ENCODE measurements at places on chromosomes 7 and 10. TPM values are rescaled to one million over a fixed set of nuclear protein-coding genes. Genes with fewer than 3 reads are reported as not detected.

NXPH1 gene
- not detected for total RNA-seq

- DNase-seq: no peak
These were observed 33.4 kb downstream of the CALML5 start for GRCh38 chr10:5465976-5466450.

RGS10 gene
- 85.9 TPM for total RNA-seq

DNA sequence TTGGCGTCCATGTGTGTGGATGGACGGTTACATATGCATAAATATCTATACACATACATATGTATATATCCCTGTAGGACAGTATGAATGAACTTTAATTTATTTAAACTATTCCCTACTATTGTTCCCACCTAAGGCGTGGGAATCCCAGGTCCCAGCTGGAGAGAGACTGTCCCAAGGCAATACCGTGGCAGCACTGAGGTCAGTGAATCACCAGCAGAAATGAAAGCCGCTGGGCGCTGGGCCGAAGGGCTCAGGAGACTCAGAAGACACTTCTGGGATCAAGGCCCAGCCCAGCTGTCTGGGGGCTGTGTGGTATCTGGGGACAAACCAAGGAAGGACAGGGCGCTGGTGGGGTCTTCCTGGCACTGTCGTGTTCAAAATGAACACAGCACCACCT is 49.6 kb upstream of the MYL10 start:
- DNase-seq: no peak

DNA sequence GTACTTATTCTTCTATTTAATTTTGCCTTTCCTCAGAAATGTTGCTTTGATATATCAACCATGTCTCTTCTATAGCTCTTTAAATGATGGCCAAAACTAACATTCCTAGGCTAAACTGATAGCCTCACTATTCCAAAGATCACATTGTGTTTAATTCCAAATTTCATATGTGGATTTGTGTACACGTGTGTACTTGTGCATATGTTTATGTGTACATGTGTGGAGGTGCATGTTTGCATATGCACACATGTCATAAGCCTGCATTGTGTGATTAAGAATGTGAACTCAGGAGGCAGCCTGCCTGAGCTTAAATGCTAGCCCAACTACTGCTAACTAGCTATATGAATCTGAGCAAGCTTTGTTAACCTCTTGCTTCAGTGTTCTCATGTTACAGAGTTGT is 426.5 kb downstream of the GFRA1 start:
- DNase-seq: no peak

MEOX2 gene
- not detected for total RNA-seq

- DNase-seq: no peak
These were observed 80.0 kb downstream of the EPC1 start for GRCh38 chr10:32266979-32267378.

GRCh38 chr10:125002423-125003145 is 60.7 kb downstream of the ZRANB1 start:
- no peak for DNase-seq

STEAP4 gene
- total RNA-seq: 0.80 TPM

TWIST1 gene
- 0.22 TPM for total RNA-seq

BMI1 gene
- 37.2 TPM for total RNA-seq

DNA sequence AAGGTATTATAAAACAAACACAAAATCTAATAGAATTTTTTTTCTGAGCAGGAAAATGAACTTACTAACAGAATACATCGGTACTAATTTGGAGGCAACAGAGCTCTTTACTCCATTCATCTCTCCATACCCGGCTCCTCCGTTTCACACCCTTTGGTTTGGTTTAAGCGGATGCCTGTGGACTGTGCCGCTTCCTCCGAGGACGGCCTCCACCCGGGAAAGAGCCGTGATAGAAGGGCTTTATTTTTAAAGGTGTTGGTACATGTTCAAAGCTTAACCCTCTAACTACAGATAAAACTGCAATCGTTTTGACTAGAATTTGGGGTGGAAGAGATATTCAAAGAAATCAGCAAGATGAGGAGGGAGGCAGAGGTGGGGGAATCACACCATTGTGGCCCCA is 1.9 kb downstream of the VIPR2 start:
- no peak for DNase-seq

GRCh38 chr7:81693894-81694293 is 76.0 kb downstream of the HGF start:
- no peak for DNase-seq

CPA2 gene
- 0.14 TPM for total RNA-seq

CNTNAP2 gene
- 2.7 TPM for total RNA-seq

DNA sequence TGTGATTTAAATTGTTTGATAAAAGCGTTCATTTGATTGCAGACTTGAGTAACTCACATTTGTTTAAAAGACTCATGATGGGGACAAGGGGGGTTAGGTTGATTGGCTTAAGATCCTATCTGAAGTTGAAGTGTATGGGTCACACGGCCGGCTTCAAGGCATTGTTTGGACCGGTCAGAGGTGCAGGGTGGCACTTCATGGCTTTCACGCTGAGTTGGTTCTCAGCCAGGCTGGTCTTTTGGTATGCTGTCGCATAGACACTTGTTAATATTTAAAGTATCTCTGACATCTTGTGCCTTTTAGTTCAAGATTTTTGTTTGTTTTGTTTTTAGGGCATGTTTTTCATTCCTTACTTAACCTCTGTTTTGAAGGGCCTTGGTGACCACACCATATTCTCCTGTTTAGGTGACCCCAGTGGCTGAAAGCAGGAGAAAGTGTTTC is 58.1 kb downstream of the CCNY start:
- DNase-seq: no peak
